NCI-H446 (cell line): ENCODE measurements at places on chromosomes 5 and 9.

DNA sequence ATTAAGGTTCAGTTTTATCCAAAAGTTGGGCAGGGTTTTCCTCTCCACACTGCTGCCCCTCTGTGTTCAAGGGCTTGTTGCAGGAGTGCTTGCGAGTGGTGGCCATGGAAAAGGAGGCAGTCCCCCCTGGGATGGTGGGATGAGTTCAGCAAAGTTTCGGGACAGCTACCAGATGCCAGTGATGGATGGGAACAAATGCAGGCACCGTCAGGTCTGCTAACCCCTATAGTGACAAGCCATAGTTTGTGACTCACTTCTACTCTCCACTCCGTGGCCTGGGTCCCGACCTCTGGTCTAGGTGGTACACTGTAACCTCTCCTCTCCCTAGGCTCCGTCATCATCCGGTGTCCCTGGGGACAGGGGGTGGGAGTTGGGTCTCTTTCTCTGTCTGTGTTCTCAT lies 3.8 kb upstream of the RNF14 start:
- no peak for DNase-seq

- no peak for DNase-seq
Observed at GRCh38 chr5:40960037-40960436, 50.7 kb downstream of the C7 start.

- no peak for DNase-seq
Observed at GRCh38 chr9:69759021-69759420, 790 bp downstream of the PTAR1 start.

DNA sequence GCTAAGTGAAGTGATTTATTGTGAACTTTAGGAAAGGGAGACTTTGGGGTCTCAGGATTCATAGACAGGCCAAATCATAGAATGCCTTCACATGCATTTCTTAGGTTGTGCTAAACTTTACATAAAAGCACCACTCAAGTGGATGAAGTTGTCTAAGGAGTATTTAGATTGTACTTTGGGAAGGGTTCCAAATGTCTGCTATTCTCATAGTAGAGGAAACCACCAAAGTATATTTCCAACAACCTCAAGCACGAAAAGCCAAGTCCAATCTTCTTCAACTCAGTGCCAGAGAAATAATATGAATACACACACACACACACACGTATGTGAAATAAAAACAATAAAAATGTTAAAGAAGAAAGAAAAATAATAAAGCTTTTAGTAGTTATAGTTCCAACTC lies 41.8 kb downstream of the ENC1 start:
- no peak for DNase-seq

GRCh38 chr5:108104448-108104847 lies 277.4 kb downstream of the FBXL17 start:
- DNase-seq = no peak

DNA sequence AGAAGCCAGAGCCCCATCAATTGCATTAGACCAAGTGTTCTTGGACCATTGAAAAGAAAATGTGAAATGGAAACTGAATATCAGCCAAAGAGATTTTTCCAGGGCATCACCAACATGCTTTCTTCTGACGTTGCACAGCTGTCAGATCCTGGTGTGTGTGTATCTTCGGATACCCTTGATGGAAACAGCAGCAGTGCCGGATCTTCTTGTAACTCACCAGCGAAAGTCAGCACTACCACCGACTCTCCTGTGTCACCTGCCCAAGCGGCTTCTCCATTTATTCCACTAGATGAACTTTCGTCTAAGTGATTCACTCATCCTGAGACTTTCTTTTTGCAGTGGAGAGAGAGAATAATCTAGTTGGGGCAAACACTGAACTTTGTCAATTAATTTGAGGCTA lies 75.7 kb downstream of the PIP5K1B start:
- no peak for DNase-seq

DNA sequence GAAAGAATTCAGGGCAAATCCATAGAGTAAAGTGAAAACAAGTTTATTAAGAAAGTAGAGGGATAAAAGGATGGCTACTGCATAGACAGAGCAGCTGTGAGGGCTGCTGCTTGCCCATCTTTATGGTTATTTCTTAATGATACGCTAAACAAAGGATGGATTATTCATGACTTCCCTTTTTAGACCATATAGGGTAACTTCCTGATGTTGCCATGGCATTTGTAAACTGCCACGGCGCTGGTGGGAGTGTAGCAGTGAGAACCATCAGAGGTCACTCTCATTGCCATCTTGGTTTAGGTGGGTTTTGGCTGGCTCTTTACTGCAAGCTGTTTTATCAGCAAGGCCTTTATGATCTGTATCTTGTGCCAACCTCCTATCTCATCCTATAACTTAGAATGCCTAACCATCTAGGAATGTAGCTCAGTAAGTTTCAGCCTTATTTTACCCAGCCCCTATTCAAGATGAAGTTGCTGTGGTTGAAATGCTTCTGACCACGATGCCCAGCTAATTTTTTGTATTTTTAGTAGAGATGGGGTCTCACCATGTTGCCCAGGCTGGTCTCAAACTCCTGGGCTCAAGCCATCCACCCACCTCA lies 42.1 kb downstream of the RFK start:
- DNase-seq = no peak

GRCh38 chr5:146888351-146888978 lies 9.9 kb upstream of the PPP2R2B start:
- DNase-seq = no peak

GRCh38 chr9:89593727-89594427 lies 10.9 kb upstream of the GADD45G start:
- DNase-seq = peak; percentile 15

DNA sequence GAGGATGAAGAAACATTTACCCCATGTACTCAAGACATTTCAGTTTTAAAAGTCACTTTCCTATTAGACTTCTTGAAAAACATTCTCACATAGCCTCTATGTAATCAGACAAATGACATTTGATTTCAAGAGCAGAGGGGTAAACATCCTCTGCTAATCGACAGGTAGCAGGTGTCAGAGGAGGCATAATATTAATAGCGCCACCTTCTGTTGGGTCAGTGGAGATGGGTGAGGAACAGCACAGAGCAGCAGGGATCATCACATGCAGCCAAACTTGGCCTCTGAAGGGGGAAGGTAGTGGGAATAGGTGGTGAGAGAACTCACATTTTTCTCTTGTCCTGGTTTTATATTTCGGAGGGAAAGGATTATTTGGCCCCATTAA lies 3.3 kb upstream of the LSM11 start:
- DNase-seq = no peak

DNA sequence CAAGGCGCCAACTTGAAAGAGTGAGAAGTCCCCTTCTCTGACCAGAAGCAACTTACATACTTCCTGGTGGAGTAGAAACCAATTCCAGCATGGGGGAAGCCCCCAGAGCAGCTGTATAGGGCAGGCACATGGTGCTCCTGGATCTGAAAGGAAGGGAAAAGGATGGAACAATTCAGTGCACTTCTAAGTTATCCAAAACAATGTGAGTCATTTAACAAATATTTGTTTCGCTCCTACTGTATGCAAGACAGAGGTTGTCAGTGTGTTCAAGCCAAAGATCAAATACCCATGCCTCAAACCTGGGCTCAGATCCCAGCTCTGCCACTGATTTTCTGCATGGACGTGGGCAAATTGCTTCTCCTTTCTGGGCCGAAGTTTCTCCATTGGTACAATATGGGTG lies 67.1 kb downstream of the LHX2 start:
- DNase-seq = peak; percentile 13

- DNase-seq = no peak
Observed at GRCh38 chr5:65186646-65187227, 295.0 kb downstream of the ADAMTS6 start.

DNA sequence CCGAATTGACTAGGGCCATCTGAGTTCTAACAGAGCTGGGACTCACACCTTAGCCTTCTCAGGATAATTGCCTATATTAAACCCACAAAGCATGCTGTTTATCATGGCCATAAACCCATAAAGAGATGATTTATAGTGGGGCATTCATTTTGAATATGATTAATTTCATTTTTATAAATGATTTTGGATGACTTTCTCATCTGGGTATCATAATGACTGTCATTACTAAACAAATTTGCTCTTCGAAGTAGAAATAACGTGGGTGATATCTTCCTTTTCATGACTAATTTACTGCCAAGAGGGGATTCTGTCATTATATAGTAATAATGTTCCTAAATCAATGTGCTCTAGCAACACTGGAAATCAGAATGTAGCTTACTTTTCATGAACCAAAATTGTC lies 498.2 kb downstream of the CDH12 start:
- DNase-seq = no peak

DNA sequence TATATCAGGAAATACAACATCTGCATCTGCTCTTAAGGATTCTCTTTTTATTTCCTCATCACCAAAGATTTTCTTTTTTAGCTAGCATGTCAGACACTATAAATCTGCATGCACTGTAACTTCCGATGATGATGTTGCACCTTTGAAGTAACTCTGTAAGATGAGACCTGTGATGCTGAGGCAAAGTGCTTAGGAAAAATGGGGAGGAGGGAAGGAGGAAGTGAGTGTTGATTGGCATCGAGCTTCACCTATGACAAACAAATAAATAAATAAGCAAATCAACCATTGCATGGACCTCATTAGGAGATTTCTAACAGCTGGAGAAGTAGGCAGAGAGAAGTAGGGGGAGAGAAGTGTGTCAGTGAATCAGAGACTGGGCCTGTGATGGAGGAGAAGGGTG lies 52.6 kb downstream of the ENC1 start:
- DNase-seq = no peak

GRCh38 chr5:31193116-31193515 lies 370 bp upstream of the CDH6 start:
- no peak for DNase-seq

GRCh38 chr5:20020247-20020646 lies 32.2 kb upstream of the CDH18 start:
- no peak for DNase-seq

DNA sequence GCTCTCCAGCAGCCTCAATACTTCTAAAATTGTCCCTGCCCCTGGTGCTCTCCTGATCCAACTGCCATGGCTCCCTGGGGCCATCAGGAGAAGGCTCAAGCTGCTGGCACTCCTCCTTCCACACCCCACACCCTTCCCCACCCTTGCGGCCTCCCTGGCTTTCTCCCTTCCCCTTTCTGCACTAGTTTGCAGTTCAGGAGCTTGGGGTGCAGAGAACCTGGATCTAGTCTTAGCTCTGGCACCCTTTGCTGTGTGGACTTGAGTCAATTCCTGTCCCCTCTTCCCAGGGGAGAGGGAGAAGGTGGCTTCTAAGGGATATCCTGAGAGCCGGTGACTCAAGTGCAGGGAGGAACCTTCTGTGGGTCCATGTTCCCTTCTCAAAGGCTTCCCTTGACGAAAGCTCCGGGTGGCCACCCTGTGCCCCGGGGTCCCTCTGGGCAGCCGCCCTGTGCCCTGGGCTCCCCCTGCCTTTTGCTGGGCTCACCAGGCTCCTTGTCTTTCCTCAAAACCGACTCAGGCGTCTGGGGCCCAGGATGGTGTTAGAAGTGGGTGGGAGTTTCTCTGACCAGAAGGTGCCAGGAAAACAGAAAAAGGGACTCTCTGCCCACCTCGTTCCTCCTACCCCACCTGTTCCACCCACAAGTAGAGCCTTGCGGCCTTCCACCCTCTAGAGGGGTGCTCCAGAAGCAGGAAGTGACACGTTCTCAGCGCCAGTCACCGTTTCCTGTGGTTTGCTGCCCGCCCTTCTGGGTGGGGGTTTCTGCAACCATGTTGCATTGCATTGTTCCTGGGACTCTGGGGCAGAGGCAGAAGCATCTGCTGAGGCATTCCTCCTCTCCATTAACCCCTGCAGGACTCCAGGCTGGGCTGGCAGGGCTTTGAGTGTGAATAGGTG lies 15.0 kb downstream of the GLIPR2 start:
- DNase-seq = no peak

- DNase-seq = peak; percentile 95
Observed at GRCh38 chr5:132215329-132215728, 12.3 kb downstream of the P4HA2 start.
